Panc1 (cell line): ENCODE measurements at places on chromosomes 5 and 9.

- no peak for DNase-seq
Observed at GRCh38 chr5:107147589-107147988, 523.1 kb downstream of the EFNA5 start.

DNA sequence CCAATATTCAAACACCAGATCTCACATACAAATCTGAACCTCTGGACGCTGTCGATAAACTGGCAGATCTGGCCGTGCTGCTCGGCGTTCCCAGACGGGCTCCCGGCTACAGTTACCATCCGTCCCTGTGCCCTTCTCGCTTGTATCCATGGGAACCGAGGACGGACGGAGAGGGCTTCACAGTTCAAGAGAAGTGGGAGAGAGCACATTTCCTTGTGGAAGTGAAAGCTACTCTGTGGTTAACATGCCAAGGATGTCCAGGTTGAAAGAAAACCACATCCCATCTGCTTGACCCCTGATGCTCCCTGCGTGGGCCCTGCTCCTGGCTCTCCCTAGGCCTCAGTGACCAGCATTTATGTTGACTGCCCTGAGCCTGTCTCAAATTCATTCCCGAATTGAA lies 6.3 kb upstream of the DBN1 start:
- DNase-seq: no peak

DNA sequence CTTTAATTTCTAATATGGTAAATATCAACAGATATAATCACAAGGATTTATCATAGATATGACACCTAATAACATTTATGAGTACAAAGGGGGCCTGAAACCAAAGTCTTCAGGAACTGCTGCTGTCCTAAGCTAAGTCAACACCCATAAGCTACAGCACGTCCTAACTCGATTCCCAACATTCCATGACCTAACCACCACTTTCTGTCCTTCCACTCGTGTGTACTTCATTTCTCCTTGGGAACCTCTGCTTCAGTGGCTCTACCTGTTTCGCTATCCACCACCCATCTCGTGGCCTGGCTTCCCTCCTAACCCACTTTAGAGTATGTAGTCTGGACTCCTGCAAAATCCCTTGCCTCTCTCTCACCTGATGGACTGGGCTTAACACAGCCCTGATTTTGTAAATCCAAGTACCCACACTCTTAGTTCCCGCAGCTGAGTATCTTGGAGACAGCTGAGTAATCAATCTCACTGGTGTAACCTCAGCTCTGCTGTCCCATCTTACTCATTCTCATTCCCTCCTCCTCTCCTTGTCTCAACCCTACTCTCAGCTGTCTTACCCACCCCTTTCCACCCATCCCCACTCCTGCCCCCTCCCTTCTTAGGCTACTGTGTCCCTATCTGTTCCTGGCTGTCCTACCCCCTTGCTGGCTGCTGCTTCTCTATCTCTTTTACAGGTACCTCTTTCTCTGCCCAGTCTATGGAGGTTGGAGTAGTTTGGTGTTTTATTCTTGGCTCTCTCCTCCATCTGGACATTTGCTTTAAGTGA lies 101.8 kb downstream of the MAST4 start:
- DNase-seq: no peak

GRCh38 chr9:134040176-134040565 lies 14.9 kb downstream of the BRD3OS start:
- no peak for DNase-seq

- no peak for DNase-seq
Observed at GRCh38 chr9:99050924-99051323, 54.0 kb upstream of the TGFBR1 start.

DNA sequence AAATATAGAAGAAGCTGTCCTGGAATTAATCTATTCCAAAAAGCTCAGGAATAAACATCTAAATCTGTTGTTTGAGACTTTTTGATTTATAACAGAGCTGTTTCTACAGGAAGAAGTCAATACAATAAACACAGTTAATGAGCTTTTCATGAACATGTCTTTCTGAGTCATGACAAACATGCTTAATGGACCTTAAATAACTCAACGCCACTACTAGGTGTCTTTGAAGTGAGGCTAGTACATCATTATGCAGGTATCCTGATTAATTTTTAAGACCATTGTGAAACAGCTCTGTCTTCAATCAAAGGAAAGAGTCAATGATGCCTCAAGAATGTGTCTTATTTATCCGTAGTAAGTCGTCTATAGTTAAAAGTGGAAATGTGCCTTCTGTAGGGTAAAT lies 131.6 kb downstream of the GABRB2 start:
- DNase-seq: no peak

DNA sequence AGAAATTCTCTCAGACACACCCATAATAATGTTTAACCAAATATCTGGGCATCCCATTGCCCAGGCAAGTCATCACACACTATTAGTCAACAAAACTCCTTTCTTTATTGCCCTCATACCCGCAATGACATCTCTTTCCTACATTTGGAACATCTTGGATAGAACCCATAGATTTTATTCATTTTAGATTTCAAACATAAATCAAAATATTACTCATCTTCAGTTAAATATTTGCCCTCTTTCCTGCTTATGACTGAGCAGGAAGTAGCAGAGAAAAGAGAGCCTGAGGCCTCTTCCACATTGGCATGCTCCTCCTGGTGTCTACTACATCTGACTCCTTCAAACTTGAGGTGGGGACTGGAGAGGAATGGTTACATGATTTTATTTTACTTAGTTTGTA lies 592.0 kb downstream of the CHSY3 start:
- DNase-seq: no peak

- DNase-seq: no peak
Observed at GRCh38 chr5:174418809-174419539, 305.4 kb upstream of the MSX2 start.

DNA sequence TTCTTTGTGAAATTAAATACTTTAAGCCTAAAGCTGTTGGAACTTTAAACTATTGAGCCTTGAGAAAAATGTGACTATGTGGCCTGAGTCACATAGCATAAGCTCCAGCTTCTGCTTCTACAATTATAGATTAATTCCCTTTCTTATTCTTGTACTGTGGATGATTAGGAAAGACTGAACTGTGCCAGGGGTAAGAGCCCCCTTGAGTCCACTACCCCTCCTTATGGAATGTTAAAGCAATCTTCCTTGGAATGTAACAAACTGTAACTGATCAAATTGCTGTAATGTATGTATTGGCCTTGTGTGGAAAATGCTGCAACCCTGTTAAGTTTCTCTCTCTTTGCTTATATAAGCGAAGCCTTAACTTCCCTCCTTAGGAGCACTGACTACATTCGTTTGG lies 273.2 kb downstream of the FAM170A start:
- DNase-seq: no peak

DNA sequence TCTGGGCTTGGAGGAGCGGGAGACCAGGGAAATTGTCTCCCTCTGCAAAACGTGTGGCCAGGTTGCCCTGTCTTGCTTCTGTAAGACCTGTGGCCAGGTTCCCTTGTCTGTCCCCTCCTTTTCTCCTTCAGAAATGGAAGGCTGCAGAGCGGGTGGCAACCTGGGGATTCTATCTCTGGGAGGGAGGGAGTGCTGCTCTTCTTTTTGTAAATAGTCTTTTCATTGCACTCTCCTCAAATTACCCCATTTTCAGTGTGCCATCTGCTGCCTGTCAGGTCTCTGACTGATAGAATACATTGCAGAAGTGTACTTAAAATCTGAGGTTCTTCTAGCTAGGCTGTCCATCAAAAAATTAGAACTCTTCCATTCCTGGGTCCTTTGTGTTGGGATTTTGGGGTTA lies 126.0 kb downstream of the GABRB2 start:
- no peak for DNase-seq

- DNase-seq: no peak
Observed at GRCh38 chr5:43243270-43243669, 51.2 kb downstream of the NIM1K start.

- DNase-seq: no peak
Observed at GRCh38 chr9:98357921-98358535, 102.6 kb upstream of the TBC1D2 start.

DNA sequence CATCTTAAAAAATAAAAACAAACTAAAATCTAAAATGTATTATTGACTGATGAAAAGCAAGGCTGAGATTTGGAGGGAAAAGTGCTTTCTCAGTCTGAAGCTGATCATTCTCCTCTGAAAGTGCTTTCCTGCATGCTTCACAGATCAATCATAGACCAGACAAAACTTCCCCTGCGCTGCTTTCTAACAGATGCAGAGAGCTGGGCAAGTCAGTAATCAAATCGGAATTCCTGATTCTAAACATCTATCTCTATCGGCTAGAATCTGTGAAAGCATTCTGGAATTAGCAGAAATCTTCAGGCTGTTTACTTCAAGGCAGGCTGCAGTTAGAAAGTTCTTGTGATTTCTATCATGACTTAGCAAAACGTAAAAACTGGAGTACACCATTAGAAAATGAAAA lies 15.6 kb upstream of the FAM81B start:
- DNase-seq: no peak

GRCh38 chr5:35161652-35162273 lies 68.5 kb downstream of the PRLR start:
- no peak for DNase-seq

- DNase-seq: no peak
Observed at GRCh38 chr5:87954121-87954520, 314.5 kb downstream of the TMEM161B start.

DNA sequence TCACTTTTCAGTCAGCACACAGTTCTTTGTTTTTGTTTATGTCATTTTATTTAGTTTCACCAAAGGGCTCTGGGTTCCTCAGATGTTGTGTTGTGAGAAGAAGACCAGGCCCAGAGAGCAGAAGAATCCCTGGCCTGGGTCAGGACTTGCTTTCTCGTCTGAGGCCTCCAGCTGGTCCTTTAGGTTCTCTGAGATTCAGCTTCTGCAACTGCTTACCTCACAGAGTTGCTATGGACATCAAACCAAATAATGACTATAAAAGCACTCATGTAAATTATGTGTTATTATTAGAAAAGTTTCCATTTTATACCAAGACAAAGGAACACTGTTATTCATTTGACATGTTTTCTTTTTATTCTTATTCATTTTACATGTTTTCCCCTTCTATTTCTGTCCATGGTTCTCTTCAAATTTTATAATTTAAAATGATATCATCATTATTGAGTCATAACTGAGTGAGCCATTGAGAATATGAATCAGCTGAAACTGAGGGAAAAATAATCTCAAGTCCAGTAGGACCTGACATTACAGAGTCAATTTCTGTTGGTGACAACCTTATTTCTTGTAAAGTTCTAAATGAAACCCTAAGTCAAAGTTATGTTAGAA lies 44.0 kb upstream of the GLRX start:
- no peak for DNase-seq

- peak; percentile 70 for DNase-seq
Observed at GRCh38 chr9:112140936-112141335, 34.2 kb downstream of the SUSD1 start.

DNA sequence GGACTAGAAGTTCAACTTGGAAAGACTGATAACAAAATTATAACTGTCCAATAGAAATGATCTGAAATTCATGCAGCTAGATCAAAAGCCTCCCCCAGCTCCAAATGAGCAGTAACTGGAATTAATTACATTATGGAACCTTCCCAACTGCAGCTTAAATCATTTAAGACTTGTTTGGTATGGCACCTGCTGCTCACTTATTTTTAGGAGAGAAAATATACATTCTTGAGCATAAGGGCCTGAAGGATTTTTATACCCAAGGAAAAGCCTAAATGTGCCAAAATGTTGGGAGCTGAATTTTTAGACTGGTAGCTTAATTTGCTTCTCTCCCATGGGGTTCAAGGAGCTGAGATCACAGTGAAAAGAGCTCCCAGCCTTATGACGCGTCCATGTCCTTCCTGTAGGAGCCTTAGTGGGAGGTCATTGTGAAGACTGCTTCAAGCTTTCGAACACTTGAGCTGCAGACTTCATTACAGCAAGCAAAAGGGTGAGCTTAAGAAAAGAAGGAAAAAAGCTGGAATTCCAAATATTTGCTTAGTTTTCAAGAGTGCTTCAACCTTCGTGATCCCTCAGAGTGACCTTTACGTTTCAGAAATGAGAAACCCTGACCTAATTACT lies 276.0 kb downstream of the DMAC1 start:
- no peak for DNase-seq

GRCh38 chr5:102895976-102896375 lies 140.9 kb downstream of the PAM start:
- DNase-seq: no peak
